Gastrocnemius medialis (tissue), 4 donors: ENCODE measurements at places on chromosomes 12 and 14. TPM values are rescaled to one million over a fixed set of nuclear protein-coding genes. Genes with fewer than 3 reads are reported as not detected.

- no peak for DNase-seq
Measured at GRCh38 chr12:63151623-63152320, 771 bp upstream of the AVPR1A start.

GRCh38 chr14:67837011-67837624, 17.5 kb downstream of the RAD51B start:
- DNase-seq = peak; percentile 20

GRCh38 chr12:102962986-102963385, 5.5 kb downstream of the ASCL1 start:
- no peak for DNase-seq

GRCh38 chr12:89597770-89598169, 71.9 kb upstream of the POC1B start:
- no peak for DNase-seq

GRCh38 chr12:42630314-42630713, 40.8 kb upstream of the PRICKLE1 start:
- DNase-seq = no peak

DNA sequence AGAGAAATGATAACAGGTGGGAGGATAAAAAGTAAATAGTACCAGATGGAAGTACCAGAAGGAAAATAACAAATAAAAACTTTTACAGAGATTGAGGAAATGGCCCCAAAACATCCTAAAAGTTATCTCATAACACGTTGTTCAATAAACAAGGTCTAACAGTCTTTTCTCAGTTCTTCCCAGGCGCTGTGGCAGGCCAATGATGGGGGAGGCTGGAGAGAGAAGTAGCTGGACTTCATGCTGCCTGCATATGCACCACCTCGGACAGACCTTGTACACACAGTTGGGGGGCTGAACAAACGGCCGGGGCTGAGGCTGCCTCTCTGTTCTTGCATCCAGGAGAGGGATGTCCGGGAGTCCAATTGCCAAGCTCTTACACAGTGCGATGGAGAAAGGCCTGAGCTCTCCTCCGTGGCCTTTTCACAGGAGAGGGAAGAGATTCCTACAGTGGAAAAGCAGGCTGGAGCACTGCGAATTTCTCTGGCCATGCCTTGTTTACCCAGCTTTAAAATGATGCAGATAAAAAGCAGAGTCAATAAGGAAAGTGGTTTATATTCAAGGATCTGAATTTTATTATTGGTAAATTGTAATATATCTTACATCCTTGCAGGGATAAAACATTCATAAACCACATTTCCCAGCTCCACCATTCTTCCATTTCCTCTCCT, 109.8 kb downstream of the PHLDA1 start:
- DNase-seq = no peak

The RERGL gene
- 0.71 TPM for total RNA-seq

The ZDHHC22 gene
- not detected for total RNA-seq
